Activated CD4-positive, CD25-positive, alpha-beta regulatory T cell (primary cell): ENCODE measurements at places on chromosomes 4 and X.

- no peak for DNase-seq
Measured at GRCh38 chr4:166838975-166839614, 395.2 kb downstream of the SPOCK3 start.

DNA sequence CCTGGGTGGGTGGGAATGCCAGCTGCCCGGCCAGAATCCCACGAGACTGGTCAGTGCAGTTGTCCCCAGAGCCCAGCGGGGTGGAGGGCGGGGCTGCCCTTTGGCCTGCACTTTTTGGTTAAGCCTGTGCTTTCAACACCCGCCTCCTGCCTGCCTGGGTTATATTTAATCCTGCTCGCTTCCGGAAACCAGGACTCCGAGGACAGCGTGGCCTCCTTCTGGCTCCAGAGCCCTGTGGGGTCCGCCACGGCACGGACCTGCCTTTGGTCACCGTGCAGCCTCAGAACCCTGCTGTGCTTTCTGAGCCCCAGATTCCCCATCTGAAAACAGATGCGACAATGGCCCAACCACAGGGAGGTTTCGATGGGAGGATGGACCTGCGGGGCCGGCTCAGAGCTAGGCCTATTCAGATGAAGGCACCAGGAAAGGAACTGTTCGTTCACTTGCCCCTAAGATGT lies 29.4 kb upstream of the KIAA0232 start:
- no peak for DNase-seq

- DNase-seq = no peak
Measured at GRCh38 chr4:9924750-9925149, 96.5 kb downstream of the SLC2A9 start.

DNA sequence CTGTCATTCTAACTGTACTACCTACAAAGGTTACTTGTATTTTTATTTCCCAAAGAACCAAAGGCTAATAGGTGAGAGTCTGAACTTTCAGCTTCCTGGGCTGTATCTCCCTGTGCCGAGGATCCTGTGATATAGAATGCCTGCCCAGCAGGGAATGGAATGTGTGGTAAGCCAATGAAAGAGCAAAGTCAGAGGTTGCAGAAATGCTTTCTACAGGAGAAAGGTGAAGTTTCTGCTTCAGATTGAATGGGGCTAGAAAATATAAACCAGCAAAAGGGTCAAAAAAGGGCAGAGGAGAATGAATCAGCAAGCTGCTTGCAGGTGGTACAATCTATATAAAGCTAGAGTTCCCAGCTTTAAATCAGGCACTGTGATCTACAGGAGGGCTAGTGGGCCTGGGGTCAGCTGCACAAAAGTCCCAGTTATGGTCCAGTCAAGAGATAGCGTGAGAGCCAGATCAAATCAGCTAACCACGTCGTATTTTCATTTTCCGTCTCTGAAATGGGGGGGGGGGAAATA lies 146.1 kb downstream of the DCTD start:
- DNase-seq = no peak

GRCh38 chrX:103063918-103064434 lies at the start of gene BEX1:
TSS of gene BEX1 (minus strand) at chrX:103064171. CDS start at chrX:103063274, 897 bp downstream.
- DNase-seq = no peak

DNA sequence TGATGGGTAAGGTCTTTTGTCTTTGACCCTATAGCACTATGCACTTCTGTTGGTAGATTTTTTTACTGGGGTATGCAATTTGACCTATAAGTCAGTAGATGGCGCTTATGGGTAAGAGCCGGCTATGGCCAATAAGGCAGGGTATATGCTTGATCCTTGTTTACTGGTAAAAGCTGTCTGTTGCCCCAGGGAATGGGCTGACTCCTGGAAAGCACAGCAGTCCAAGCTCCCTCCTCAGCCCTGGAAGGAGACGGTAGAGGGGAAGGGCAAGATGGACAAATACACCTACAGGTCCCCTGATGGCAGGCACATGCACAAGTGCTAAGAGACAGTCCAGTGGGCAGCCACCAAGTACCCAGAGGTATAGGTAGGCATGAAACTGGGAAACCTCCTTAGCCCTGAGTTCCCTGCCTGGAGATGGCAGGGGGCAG lies 63.7 kb downstream of the ADAMTS3 start:
- DNase-seq = no peak

DNA sequence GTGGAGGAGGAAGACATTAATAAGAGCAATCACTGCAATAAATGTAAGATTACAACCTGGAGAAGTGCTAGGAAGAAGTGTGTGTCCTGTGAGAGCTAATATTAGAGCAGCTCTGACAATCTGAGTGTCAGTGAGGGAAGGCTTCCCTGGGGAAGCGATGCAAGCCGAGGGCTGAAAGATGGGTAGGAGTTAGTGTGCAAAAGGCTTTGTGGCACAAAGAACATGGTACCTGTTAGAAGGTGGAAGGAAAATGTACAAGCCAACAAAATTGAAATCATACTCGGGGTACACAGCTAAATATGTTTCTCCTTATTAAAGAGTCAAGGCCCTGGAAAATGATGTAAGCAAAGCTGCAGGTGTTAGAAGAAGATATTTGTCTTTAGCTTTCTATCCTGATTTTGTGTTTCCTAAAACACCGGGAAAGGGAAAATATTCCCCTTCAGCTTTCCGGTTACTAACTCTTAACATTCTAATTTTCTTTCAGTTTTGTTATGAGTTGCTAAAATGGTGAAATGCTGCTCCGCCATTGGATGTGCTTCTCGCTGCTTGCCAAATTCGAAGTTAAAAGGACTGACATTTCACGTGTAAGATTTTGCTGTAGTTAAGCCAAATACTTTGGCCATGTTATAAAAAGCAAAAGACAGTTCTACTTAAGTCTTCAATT lies 808 bp downstream of the THAP6 start:
- DNase-seq = no peak

GRCh38 chr4:85726555-85726954 lies 251.6 kb downstream of the ARHGAP24 start:
- no peak for DNase-seq

GRCh38 chr4:19009881-19010280 lies 988.3 kb upstream of the LCORL start:
- DNase-seq = no peak

GRCh38 chrX:51332188-51332942 lies at the start of gene NUDT10:
TSS of gene NUDT10 (plus strand) at chrX:51332822. CDS start at chrX:51332966, 144 bp downstream.
- no peak for DNase-seq

GRCh38 chr4:38585871-38586270 lies 78.1 kb upstream of the KLF3 start:
- DNase-seq = no peak

- DNase-seq = no peak
Measured at GRCh38 chr4:79673898-79674297, 265.9 kb upstream of the GK2 start.

DNA sequence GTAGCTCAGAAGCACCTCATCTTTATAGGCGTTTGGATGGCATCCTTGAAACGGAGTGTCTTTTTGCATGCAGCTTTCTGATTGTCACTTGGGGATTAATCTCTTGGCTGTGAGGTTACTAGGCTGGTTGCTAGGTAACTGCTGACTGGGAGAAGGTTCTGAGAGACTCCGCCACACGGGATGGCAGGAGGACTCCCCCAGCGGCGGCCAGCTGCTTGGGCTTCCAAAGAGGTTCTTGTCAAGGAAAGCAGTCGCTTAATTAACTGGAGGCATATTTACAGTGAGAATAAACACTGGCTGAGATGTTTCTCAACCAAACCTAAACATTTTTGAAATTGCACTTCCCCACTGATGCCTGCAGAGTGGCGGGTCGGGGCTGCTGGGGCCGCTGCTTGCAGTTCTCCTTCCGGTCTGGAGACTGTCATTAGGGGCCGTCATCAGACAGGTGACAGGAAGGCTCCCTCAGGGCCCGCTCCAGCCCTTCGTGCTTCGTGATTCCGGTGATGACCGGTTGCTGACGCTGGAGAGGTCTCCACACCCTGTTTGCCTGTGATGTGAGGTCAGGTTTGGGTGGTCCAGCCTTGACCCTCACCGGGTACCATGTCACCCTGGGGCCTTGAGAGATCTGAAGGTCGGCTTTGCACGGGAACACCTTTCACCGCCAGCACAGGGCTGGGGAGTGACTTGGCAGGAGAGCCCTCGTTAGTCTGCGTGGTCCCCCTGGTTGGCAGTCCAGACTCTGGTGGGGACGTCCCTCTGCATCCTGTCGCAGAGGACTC lies 9.1 kb downstream of the NSG1 start:
- no peak for DNase-seq

- DNase-seq = no peak
Measured at GRCh38 chr4:26520728-26521450, 30.6 kb upstream of the CCKAR start.

DNA sequence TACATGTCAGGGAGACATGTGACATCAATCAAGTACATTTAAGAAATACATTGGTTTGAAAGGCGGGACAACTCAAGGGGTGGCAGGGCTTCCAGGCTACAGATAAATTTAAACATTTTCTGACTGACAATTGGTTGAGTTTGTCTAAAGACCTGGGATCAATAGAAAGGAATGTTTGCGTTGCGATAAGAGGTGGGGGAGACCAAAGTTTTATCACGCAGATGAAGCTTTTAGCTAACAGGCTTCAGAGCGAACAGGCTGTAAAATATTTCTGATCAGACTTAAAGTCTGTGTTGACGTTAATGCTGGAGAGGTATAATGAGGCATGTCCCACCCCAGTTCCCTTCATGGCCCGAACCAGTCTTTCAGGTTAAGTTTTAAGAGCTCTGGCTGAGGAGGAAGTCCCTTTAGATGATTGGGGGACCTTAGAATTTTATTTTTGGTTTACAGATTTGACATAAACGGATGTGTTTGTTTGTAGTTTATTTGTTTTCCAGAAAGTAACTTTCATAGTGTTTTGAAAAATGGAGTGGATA lies 346.7 kb upstream of the RASGEF1B start:
- no peak for DNase-seq

GRCh38 chrX:39318506-39319343 lies 517.5 kb downstream of the MID1IP1 start:
- no peak for DNase-seq

DNA sequence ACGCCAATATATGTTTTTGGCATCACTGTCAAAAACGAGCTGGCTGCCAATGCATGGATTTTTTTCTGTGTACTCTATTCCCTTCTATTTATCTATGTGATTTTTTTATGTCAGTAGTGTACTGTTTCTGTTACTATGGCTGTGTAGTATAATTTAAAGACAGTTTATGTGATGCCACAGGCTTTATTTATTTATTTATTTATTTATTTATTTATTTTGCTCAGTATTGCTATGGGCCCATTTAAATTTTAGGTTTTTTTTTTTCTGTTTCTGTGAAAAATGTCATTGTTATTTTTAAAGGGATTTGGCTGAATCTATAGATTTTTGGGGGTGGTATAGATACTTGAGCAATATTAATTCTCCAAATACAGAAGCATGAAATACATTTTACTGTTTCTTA lies 338.4 kb upstream of the POU3F4 start:
- DNase-seq = no peak

DNA sequence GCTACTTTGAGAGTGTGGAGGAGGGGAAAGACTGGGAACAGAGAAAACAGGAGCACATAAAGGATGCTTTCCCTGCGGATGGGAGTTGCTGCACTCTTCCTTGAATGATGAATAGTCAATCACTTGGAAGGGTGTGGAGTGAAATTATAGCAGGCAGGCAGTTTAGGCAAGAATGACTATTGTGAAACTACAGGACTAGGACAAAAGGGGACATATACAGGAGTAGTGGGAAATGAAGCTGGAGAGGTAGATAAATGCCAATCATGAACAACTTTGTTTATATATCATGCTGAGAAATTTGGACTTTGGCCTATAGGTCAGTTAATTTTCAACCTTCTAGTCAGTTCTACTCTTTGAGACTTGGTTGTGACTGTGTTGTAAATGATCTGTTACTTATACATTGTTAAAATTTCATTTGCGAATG lies 76.9 kb downstream of the PAQR3 start:
- no peak for DNase-seq

DNA sequence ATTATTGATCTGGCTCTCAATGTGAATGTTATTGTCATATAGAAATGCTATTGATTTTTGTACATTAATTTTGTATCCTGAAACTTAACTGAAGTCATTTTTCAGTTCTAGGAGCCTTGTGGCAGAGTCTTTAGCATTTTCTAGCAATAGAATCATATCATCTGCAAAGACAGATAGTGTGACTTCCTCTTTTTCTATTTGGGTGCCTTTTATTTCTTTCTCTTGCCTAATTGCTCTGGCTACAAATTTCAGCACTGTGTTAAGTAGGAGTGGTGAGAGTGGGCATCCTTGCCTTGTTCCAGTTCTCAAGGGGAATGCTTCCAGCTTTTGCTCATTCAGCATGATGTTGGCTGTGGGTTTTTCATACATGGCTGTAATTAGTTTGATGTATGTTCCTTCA lies 102.7 kb downstream of the SH3BGRL start:
- DNase-seq = no peak

DNA sequence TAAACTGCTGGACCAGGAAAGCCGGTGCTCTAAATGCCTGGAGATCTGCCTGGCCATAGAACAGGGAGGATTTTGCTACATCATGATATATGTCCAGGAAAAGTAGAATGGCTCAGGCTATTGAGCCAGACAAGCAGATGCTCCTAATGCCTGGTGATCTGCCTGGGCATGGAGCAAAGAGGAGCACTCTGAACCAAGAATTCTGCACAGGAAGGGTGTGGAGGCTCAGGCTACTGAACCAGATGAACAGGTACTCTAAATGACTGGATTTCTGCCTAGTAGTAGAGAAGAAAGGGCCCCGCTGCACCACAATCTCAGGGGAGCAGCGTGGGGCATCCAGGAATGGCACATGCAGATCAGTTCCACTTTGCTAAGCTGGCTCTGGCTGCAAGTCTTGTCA lies 607.9 kb downstream of the ANKRD50 start:
- DNase-seq = no peak

- DNase-seq = no peak
Measured at GRCh38 chr4:81781799-81782198, 310.1 kb upstream of the RASGEF1B start.

GRCh38 chrX:35351795-35352483 lies 409.3 kb downstream of the FAM47B start:
- DNase-seq = no peak

- DNase-seq = no peak
Measured at GRCh38 chrX:152915541-152916241, 17.8 kb downstream of the ZNF185 start.

DNA sequence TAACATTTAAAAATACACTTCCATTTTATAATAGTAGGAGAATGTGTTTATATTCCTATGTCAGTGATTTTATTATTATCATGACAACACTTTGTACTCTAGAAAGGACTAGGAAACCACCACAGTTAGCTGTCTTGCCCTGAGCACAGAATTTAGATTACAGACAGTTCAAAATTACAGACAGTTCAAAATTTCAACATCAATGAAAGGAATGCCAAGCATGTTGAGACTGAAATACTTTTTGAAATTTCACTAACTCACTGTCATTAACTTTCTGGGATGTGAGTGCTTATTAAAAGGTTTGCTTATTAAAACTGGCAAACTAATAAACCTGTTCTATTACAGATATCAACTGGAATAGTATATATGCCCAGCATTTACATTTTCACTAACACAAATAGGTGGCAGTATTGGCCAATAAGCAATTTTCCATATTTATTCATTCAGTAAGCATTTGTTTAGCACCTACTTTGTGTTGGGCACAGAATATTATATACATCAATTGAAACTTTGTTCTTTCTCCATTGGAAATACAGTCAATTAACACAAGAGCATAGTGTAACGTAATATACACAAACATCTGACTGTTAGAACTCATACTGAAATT lies 179.4 kb downstream of the FBXW7 start:
- DNase-seq = no peak

GRCh38 chr4:166421556-166422156 lies 548.6 kb downstream of the TLL1 start:
- no peak for DNase-seq

- DNase-seq = no peak
Measured at GRCh38 chrX:96861661-96862060, 22.0 kb upstream of the RPA4 start.

GRCh38 chr4:36330796-36331195 lies 49.4 kb downstream of the DTHD1 start:
- DNase-seq = no peak
